Endodermal cell (in vitro differentiated cells): ENCODE measurements at places on chromosomes 7 and 10. TPM values are rescaled to one million over a fixed set of nuclear protein-coding genes. Genes with fewer than 3 reads are reported as not detected.
A peak's percentile ranks its signal among the peaks of the same experiment; 100 is the strongest.

IDI2 gene
- not detected in 2 replicates for total RNA-seq

AKR1C4 gene
- total RNA-seq = not detected in 2 replicates

CPA1 gene
- total RNA-seq = not detected in 3 replicates

SMARCD3 gene
- total RNA-seq = 43.5 and 45.7 TPM in 2 replicates

A1CF gene
- total RNA-seq = 0.28 to 1.9 TPM (median 1.6 TPM) in 3 replicates

TSPAN14 gene
- 102 and 121 TPM in 2 replicates for total RNA-seq

- H3K27ac ChIP-seq = no peak overlapping the region
- no peaks in the 10 kb centered on the region for H3K36me3 ChIP-seq
- no peaks in the 10 kb centered on the region for H3K4me1 ChIP-seq
- DNase-seq = no peak
These were observed 139.3 kb downstream of the C1GALT1 start for GRCh38 chr7:7321681-7322080.

GRCh38 chr10:112269266-112269665, 13.9 kb upstream of the TECTB start:
- no peaks in the 10 kb centered on the region for H3K36me3 ChIP-seq
- no peak overlapping the region for H3K27ac ChIP-seq
- no peak overlapping the region for H3K4me3 ChIP-seq
- no peaks in the 10 kb centered on the region for H3K27me3 ChIP-seq

GRCh38 chr10:29642990-29643389, 8.2 kb upstream of the SVIL start:
- peaks cover 38% of the 10 kb centered on the region for H3K27me3 ChIP-seq
- no peak for DNase-seq
- no peak overlapping the region for H3K4me3 ChIP-seq
- H3K27ac ChIP-seq = no peak overlapping the region

DNA sequence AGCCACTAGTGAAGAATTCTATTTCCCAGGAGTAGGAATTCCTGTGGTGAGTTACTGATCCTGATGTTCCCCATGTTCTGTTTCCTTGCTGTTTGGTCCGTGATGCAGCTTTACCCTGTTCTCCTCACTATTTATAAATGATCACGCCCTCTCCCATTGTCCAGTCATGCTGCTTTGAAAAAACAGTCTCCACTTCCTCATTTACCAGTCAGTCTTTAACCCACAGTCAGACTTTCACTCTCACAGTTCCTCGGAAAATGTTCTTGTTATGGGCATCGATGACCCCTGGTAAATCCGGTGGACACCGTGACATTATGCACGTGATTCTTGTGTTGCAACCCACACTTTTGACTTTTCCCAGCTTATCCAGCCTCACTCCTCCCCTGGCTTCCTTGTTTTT, 14.4 kb downstream of the SCIN start:
- no peaks in the 10 kb centered on the region for H3K36me3 ChIP-seq
- H3K27ac ChIP-seq = no peak overlapping the region
- no peak for DNase-seq
- H3K4me1 ChIP-seq = no peaks in the 10 kb centered on the region

GRCh38 chr7:12369072-12369471, 34.6 kb downstream of the VWDE start:
- no peaks in the 10 kb centered on the region for H3K27me3 ChIP-seq
- no peaks in the 10 kb centered on the region for H3K4me1 ChIP-seq
- no peak overlapping the region for H3K27ac ChIP-seq
- no peak overlapping the region for H3K4me3 ChIP-seq
- no peaks in the 10 kb centered on the region for H3K36me3 ChIP-seq
- no peak for DNase-seq

DNA sequence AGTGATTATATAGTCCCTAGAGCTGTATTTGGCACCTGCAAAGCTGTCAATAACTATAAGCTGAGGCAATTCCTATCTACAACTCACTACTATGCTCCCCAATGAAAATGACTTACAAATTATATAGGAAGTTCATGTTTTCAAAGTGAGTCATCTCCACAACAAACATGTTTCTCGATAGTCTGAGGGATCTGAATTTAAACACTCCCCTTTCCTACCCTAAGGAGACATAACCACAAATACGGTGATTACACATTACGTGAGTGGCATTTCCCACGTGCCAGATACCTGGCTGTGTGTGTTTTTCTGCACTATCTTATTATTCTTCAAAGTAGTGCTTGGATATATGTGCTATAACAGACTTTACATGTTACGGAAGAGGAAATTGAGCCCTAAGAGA, 122.5 kb upstream of the C1QL3 start:
- H3K36me3 ChIP-seq = no peaks in the 10 kb centered on the region
- DNase-seq = no peak
- no peak overlapping the region for H3K4me3 ChIP-seq
- no peak overlapping the region for H3K27ac ChIP-seq
- no peaks in the 10 kb centered on the region for H3K27me3 ChIP-seq

GRCh38 chr10:73635781-73636180, 5.5 kb downstream of the MYOZ1 start:
- H3K36me3 ChIP-seq = no peaks in the 10 kb centered on the region
- no peak for DNase-seq
- no peaks in the 10 kb centered on the region for H3K27me3 ChIP-seq
- H3K4me3 ChIP-seq = no peak overlapping the region
- H3K4me1 ChIP-seq = no peaks in the 10 kb centered on the region

DNA sequence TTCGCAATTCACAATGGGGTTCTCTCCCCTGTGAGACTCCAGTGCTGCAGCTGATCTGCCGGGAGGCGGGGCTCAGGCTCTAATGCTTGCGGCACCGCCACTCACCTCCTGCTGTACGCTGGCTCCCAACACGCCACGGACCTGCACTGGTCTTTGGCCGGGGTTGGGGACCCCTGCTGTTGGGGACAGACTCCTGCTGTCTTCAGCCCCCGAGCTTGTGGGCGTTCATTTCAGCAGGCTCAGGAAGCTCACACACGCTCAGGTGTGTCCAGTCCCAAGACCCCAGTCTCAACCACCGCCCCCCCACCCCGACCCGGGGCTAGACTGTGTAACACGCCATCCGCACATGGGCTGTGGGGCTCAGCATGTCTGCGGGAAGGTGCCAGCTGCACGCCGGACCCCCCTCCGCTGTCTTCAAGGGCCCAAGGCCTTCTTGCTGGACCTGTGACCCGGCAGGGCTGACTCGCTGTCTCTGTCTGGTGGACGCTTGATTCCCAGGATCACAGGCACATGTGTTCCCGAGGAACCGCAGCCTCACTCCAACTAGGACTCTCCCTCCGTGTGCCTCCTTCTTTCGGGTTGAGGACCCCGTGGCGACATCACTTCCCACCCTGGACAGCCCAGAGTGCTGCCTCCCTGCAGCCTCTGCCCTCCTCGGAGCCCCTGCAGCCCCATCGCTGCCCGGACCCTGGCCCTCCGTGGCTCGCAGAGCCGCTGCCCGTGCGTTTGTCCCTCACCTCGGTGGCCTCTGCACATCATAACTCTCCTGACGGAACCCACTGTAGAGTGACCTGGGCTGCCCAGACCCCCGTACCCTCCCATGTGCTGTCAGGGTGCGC, 106.4 kb downstream of the DNAJB6 start:
- H3K4me3 ChIP-seq = no peak overlapping the region
- no peak overlapping the region for H3K27ac ChIP-seq
- no peaks in the 10 kb centered on the region for H3K27me3 ChIP-seq
- H3K4me1 ChIP-seq = no peaks in the 10 kb centered on the region
- no peaks in the 10 kb centered on the region for H3K36me3 ChIP-seq

- no peaks in the 10 kb centered on the region for H3K4me1 ChIP-seq
- H3K27me3 ChIP-seq = no peaks in the 10 kb centered on the region
- H3K27ac ChIP-seq = no peak overlapping the region
These were observed 33.9 kb downstream of the TMEM229A start for GRCh38 chr7:123998921-123999320.

- H3K27ac ChIP-seq = no peak overlapping the region
- H3K4me1 ChIP-seq = peaks cover 9% of the 10 kb centered on the region
- H3K36me3 ChIP-seq = no peaks in the 10 kb centered on the region
- no peaks in the 10 kb centered on the region for H3K27me3 ChIP-seq
These were observed 15.1 kb upstream of the MRC1 start for GRCh38 chr10:17793823-17794644.

DNA sequence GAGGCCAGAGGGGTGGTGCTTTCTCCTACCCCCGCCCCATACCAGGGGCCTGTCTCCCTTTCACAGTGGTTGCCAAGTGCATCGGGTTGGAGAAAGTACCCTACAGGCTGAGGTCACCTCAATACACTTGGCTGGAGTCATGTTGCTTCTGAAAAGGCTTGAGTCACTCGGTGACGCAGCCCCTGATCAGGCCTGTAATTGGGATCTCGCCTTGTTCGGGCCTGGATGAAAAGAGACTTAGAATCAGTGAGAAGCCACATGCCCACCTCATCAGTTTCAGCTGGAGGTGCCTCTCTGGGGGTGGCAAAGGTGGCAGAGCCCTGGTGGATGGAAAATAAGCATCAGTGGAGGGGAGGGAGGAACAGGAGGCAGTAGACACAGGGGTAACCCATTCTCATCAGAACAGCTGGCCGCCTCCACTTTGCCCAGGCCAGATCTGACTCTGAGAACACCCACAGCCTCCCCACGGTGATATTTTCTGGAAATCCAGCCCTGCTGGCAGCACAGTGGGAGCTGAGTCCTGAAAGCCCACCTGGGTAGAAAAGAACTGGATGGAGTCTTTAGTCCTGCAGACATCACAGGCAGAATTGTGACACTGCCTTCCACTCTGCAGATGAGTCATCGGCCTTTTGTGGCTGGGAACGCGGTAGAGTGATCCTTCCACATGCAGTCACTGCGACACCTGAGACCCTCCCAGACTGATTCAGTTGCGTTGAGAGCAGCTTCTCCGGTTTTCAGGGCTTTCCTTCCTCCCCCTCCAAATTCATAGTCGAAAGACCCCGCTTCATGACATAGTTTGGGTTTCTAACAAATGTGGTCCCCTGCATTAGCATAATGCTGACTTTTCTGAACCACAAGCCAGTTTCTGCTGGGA, 108.0 kb downstream of the GRK5 start:
- H3K4me1 ChIP-seq = peaks cover 25% of the 10 kb centered on the region
- peak overlapping the region; percentile 53 for H3K27ac ChIP-seq
- no peaks in the 10 kb centered on the region for H3K27me3 ChIP-seq

GRCh38 chr7:38335492-38336147, 62.2 kb upstream of the TARP start:
- no peaks in the 10 kb centered on the region for H3K27me3 ChIP-seq
- no peaks in the 10 kb centered on the region for H3K36me3 ChIP-seq
- peak; percentile 98 for DNase-seq
- peaks cover 4% of the 10 kb centered on the region for H3K4me1 ChIP-seq
- H3K27ac ChIP-seq = no peak overlapping the region

DNA sequence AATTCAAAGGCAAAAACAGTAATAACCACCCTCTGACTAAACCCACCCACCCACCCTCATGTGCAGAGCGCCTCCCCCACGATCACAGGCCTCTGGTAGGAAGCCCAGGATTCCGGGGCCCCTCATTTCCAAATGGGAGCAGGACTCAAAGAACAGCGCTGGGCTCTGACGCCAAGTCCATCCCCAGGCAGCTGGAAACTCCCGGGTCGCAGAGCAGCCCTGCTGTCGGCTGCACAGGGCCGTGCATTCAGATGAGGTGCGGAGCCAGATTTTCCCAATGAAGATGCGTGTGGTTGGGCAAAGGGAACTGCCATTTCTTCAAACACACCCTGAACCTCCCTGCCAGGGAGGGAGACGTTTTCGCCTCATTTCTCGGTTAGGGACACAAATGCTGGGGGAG, 152.3 kb downstream of the MAD1L1 start:
- H3K4me1 ChIP-seq = peaks cover 8% of the 10 kb centered on the region
- no peak overlapping the region for H3K4me3 ChIP-seq
- DNase-seq = no peak
- H3K27ac ChIP-seq = no peak overlapping the region

- H3K36me3 ChIP-seq = peaks cover 8% of the 10 kb centered on the region
- H3K27me3 ChIP-seq = no peaks in the 10 kb centered on the region
- H3K4me3 ChIP-seq = no peak overlapping the region
These were observed 8.5 kb downstream of the CLIP2 start for GRCh38 chr7:74297516-74298233.

DNA sequence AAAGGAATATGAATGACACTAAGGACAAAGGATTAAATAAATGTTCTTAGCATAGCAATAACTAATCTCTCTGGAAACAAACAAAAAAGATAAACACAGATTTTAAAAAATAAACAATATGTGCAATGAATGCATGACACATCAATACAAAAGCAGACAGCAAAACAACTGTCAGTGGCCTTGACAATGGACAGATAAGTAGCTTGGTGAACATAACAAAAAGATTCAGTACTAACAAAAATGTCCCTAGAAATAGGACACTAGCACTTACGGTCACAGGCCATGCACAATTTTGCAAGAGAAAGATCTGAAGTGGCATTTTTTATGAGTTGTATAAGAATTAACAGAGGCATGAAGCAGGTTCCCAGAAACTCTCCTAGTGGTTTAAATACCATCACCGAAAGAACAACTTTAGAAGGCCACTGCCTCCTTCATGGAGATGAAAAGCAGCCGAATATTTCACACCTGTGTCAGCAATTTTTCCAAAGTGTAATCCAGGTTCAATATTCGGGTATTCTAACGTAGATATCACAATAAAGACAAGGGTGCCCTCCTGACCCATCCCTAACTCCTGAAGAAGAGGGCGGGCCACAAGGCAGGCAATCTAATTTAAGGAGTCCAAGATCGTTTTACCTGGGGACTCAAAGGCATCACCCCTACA, 231.3 kb upstream of the MKLN1 start:
- H3K4me1 ChIP-seq = no peaks in the 10 kb centered on the region
- H3K36me3 ChIP-seq = no peaks in the 10 kb centered on the region
- no peak overlapping the region for H3K4me3 ChIP-seq
- no peaks in the 10 kb centered on the region for H3K27me3 ChIP-seq
- no peak overlapping the region for H3K27ac ChIP-seq

DNA sequence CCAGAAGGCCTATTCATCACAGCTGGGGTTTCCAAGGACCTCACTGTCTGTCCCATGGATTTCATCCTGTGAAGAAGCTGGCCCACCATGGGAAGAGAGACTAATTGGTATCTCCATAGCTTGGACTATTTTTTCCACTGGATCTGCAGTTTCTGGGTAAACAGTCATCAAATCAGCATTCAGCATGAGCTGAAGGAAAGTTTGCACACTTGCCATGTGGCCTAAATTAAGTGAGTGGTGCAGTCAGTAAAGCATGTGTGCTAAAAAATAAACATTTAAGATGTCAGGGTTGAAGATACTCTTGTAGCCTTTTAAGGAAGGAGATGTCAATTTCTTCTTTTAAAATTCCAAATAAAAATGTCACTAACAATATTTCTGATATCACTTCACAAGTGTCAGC, 381.1 kb upstream of the ZMIZ1 start:
- H3K4me1 ChIP-seq = no peaks in the 10 kb centered on the region
- H3K27ac ChIP-seq = no peak overlapping the region
- no peaks in the 10 kb centered on the region for H3K27me3 ChIP-seq
- no peaks in the 10 kb centered on the region for H3K36me3 ChIP-seq
- no peak overlapping the region for H3K4me3 ChIP-seq

DNA sequence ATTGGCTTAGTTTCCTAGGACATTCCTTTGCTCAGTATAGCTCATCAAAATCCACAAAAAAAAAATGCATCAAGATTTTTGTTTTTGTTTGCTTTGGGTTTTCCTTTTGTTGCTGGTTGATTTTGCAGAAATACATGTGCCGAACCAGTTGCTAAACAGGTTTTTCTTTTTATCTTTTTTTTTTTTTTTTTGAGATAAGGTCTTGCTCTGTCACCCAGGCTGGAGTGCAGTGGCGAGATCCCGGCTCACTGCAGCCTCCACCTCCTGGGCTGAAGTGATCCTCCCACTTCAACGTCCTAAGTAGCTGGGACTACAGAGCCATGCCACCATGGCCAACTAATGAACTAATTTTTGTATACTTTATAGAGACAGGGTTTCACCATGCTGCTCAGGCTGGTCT, 8.3 kb downstream of the CSTF2T start:
- no peaks in the 10 kb centered on the region for H3K27me3 ChIP-seq
- DNase-seq = no peak
- no peaks in the 10 kb centered on the region for H3K4me1 ChIP-seq
- no peak overlapping the region for H3K4me3 ChIP-seq
- peaks cover 8% of the 10 kb centered on the region for H3K36me3 ChIP-seq
- no peak overlapping the region for H3K27ac ChIP-seq
